ENCODE measurements at places on chromosomes 3 and 15.

GRCh38 chr3:133574260-133574881 is 885 bp downstream of the CDV3 start:
- DNase-seq = peak; percentile 44

GRCh38 chr15:80272987-80273386 is 21.0 kb upstream of the CTXND1 start:
- no peak for DNase-seq

DNA sequence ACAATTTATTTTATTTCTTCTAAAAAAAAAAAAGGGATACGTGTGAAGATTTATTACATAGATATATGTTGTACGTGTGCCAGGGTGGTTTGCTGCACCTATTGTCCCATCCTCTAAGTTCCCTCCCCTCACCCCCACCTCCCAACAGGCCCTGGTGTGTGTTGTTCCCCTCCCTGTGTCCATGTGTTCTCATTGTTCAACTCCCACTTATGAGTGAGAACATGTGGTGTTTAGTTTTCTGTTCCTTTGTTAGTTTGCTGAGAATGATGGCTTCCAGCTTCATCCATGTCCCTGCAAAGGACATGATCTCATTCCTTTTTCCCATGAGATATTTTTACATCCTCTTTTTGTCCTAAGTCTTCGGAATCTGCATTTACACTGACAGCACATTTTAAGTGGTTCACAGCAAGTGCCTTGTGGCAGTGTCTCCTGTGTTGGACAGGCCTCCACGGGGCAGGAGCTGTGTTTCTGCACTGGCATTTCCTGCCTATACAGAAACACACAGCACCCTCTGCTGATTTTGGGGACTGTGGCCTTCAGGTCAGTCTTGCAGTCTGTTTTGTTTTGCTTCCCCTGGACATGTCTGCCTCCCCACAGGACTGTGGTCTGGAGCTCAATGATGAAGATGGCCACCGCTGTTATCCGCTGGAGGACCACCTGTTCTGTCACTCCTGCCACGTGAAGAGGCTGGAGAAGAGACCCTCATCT is 12.7 kb upstream of the SACM1L start:
- no peak for DNase-seq

DNA sequence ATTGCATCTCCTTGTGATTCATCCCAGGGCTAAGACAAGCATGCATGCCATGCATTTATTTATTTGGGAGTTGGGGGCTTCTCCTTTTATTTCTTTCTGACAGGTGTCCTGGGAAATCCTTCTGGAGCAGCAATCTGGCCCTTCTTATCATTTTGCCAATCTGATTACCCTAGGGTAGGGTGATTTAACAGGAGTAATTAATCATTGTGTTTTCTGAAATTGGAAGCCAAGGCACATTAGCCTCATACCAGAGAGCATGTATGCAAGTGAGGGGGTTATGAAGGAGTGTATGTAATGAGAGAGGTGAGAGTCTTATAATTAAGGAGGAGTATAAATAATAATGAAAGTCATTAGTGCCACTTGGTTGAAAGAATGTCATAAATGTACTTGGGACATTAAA is 37.4 kb upstream of the ARPP21 start:
- no peak for DNase-seq
